PC-9 (cell line): ENCODE measurements at places on chromosomes 6 and 20.

- no peak for DNase-seq
These were observed 5.5 kb upstream of the CTCFL start for GRCh38 chr20:57530327-57530981.

DNA sequence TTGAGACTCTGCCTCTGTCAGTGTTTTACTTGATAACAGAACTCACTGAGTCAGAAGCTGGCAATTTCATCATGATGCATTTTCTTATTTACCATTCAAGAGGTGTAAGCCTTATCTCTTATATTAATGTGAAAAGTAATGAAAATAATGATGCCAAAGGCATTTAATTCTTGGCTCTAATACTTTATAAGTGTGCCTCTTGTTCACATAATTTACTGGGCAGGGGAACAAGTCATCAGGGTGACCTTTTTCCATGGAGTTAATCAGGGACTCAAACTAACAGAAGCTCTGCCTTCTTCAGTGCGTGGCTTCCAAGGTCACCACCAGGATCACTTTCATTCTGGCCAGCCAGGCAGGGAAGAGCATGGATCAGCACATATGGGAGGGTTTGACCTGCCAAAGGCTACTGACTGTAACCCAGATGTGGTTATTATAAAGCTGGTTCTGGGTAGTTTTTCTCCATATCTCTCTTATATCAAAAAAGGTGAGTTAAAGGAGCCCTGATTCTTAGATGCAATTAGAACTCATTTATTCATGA, 5.2 kb upstream of the PLCB1 start:
- no peak for DNase-seq

- peak; percentile 71 for DNase-seq
These were observed 49.8 kb upstream of the FANCE start for GRCh38 chr6:35402136-35402855.

DNA sequence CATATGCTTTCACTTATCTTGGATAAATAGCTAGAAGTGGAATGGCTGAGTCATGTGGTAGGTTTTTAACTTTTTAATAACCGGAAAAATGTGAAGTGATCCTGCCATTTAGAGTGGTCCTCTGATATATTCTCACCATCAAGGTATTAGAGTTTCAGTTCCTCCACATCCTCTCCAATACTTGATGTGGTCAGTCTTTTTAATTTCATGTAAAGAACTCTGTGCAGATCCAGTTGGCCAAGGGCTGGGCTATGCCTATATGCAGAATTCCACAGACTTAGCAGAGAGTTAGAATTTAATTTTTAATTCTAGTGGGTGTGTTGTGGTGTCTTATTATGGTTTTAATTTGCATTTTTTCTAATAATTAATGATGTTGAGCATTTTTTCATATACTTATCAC, 141.1 kb downstream of the SYCP2 start:
- no peak for DNase-seq

DNA sequence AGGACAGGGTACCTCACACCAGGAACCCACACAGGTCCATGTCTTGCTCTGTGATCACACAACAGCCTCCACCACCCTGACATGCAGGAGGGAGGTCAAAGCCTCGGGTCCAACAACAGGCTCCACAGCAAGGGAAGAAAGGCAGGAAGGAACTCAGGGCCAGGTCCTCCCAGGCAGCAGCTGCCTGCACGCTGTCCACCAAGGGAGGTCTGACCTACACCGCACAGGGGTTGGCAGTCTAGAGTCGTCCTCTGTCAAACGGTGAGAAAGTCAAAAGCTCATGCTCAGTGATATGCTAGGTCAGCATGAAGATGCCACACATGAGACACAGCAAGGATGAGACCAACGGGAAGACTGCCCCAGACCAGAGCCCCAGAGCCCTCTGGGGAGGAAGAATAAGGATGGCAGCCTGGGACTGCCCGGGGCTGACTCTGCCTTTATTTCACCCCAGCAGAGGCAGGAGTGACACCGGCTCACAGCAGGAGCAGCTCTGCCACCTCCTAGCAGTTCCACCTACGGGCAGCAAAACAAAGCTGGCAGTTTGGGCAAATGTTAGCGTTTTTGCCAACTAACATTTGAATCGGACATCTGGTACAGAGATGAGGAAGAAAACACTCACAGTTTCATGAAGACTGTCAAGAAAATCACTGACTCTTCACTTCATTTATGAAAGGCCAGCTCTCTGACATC, 8.5 kb downstream of the GMEB2 start:
- no peak for DNase-seq
